ENCODE measurements at places on chromosomes 11 and 22.

- no peak for DNase-seq
Observed at GRCh38 chr11:57646799-57647303, 2.9 kb downstream of the YPEL4 start.

DNA sequence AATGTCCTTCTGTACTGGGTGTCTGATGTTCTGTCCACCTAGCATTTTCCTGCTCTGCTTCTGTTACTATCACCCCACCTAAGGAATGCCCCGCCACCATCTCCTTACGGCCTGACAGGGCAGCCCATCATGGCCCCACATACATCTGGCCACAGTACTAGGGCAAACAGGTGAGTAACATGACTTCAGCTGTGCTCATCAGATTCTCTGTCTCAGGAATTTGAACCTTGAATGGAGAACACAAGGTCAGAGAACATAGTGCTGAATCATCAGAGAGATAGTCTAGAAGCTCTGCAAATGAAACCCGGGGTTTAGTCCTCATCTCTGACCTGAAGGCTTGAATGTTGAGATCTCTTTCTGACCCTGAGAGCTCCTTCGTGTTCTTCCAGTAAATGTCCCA is 32.4 kb downstream of the ZC3H12C start:
- peak; percentile 81 for DNase-seq

- DNase-seq = peak; percentile 77
Observed at GRCh38 chr22:35887296-35887875, 141.2 kb downstream of the RBFOX2 start.

DNA sequence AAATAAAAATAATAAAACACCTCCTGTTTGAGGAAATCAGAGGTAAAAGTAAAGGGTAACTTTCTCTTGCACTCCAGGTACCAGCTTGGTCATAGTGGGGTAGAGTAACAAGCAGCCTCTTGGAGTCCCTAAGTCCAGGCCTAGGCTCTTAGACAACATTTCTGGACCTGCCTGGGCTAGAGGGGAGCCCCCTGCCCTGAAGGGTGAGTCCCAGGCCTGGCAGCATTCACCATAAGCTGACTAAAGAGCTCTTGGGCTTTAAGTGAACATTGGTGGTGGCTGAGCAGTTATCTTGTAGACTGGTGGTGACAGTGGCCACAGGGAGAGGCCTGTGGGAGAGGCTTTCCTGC is 18.6 kb upstream of the OR56A3 start:
- no peak for DNase-seq

Measured in ELR (cell line).